ENCODE measurements at places on chromosomes 5 and 9. TPM values are rescaled to one million over a fixed set of nuclear protein-coding genes. Genes with fewer than 3 reads are reported as not detected.

Gene NR5A1
- 0.16 TPM for total RNA-seq

Gene BOD1
- total RNA-seq = 55.2 TPM

GRCh38 chr9:105403552-105404248, 44.1 kb upstream of the FSD1L start:
- DNase-seq = no peak

GRCh38 chr9:34454571-34455065, 3.8 kb downstream of the FAM219A start:
- DNase-seq = peak; percentile 17

GRCh38 chr9:119836036-119836435, 466.8 kb upstream of the BRINP1 start:
- no peak for DNase-seq

DNA sequence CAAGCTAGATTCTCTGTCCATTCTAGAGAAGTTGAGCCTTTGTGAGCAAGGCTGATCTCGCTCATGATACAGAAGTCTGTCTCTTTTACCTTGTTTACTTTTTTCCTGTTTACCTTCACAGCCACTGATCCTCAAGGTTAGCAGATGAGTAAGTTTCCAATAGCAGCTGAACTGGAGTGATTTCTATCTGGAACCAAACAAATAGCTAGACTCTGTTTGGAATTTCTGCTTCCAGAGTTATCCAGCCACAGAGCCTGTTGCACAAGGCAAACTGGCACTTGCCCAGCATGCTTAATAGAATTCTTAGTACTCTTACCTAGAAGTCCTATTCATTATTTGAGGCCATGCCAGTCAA, 12.8 kb upstream of the PANK3 start:
- DNase-seq = peak; percentile 64

Gene LOX
- total RNA-seq = not detected

- DNase-seq = no peak
Measured at GRCh38 chr9:117091529-117091928, 323.3 kb downstream of the ASTN2 start.

DNA sequence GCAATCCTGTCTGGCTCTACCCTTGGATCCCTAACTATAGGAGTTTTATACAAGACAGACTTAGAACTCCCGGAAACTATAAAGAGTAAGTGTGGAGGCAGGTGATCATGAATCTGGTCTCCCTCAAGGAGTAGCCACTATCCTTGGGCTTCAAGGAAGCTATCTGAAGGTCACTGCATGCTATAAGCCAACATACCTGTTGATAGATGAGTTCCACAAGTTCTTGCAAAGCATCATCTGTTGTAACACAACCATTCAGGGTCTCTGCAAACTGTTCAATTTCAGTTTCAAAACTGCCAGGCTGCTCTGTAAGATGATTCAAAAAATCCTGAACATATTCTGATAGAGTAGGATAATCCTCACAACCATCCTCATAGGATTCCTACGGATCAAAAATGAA, 9.3 kb downstream of the PAIP1 start:
- DNase-seq = no peak

Gene ELAVL2
- not detected for total RNA-seq

- no peak for DNase-seq
Measured at GRCh38 chr9:122125509-122126330, 32.6 kb upstream of the TTLL11 start.

- DNase-seq = peak; percentile 52
Measured at GRCh38 chr5:127028822-127029457, 1.4 kb downstream of the MARCHF3 start.

- no peak for DNase-seq
Measured at GRCh38 chr5:150625831-150626746, 14.4 kb upstream of the SYNPO start.

- no peak for DNase-seq
Measured at GRCh38 chr9:108643731-108644510, 211.9 kb downstream of the ACTL7B start.

DNA sequence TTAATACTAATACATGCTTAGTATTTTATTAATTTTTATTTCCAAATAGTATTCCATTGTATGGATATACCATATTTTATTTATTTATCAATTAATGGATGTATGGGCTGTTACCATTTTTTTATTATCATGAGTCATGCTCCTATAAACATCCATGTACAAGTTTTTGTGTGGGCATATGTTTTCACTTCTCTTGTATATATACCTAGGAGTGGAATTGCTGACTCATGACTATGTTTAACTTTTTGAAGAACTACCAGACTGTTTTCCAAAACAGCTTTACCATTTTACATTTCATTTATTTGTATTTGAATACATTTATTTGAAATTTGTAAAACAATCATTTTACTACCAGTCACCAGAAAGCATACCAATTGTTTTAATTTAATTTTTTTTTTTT, 14.1 kb upstream of the LRRC19 start:
- no peak for DNase-seq

GRCh38 chr9:137038916-137039315, 7.0 kb upstream of the FUT7 start:
- DNase-seq = no peak

GRCh38 chr9:21560281-21560745, 78.2 kb upstream of the IFNE start:
- DNase-seq = peak; percentile 87

DNA sequence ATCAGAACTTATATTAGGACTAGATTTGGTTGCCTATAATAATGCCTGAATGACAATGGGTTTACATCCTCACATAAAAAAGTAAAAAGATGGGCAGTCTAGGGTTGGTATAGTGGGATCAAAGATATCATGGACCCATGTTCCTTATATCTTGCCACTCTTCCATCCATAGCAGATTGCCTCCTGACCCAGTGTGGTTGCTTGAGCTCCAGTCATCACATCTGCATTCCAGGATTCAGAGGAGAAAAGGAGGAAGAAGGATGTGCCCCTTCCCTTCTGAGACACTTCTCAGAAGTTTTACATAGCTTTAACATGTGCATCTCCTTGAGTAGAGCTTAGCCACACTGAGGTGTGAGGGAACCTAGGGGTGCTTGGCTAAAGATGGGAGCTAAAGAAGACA, 22.9 kb downstream of the RALGPS1 start:
- DNase-seq = no peak
